ENCODE measurements at places on chromosomes 12 and 14.

DNA sequence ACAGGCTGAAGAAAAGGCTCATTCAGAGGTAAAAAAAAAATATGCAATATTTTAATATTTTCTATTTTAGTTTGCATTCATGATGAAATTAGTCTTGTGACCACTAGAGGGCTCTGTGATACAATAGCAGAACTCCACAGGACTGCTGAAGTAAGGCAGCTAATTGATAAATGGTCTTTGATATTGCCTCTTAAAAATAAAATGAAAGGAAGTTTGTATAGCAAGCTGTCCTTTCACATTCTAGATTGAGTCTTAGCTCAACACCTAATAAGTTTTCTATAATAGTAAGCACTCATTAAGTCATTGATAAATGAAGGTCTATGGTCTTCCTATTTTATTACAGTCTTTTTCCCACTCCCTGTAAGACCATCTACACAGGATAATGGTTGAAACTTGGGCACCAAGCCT, 315.7 kb downstream of the NAV3 start:
- DNase-seq: peak; percentile 22

GRCh38 chr12:51839310-51839947, 9.1 kb downstream of the FIGNL2 start:
- DNase-seq: no peak

- peak; percentile 35 for DNase-seq
These were observed 123.6 kb downstream of the SMOC1 start for GRCh38 chr14:70002589-70003346.

- no peak for DNase-seq
These were observed 134.0 kb upstream of the CPSF6 start for GRCh38 chr12:69105101-69105962.

GRCh38 chr12:68170726-68171125, 11.2 kb upstream of the IFNG start:
- DNase-seq: no peak

DNA sequence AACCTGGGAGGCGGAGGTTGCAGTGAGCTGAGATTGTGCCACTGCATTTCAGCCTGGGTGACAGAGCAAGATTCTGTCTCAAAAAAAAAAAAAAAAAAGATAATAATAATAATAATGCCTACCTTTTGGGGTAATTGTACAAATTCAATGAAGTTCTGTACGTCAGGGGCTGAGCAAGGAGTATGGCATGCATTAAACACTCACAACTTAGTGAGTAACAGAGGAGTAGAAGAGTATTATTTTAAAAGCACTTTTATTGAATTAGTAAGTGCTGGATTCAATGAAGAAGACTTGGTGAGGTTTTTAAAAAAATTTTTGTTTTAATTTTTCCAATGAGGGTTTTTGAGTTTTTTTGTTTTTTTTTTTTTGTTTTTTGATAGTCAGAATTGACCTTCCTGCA, 783.6 kb upstream of the TBX3 start:
- DNase-seq: no peak

- DNase-seq: peak; percentile 22
These were observed 104.2 kb downstream of the C12orf50 start for GRCh38 chr12:87925021-87925420.

- DNase-seq: no peak
These were observed 197.7 kb downstream of the BCAT1 start for GRCh38 chr12:24751181-24751580.

DNA sequence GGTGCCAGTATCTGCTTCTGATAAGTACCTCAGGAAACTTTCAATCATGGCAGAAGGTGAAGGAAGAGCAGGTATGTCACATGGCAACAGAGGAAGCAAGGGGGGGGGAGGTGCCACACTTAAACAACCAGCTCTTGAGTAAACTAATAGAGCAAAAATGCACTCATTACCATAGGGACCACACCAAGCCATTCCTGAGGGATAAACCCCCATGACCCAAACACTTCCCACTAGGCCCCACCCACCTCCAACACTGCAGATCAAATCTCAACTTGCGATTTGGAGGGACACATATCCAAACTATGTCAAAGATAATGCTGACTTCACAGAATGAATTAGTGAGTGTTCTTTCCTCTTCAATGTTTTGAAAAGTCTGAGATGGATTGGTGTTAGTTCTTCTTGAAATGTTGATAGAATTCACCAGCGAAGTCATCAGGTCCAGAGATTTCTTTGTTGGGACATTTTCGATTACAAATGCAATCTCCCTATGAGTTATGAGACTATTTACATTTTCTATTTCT, 16.6 kb downstream of the TFCP2 start:
- DNase-seq: no peak

- no peak for DNase-seq
These were observed 295.2 kb downstream of the SLC16A7 start for GRCh38 chr12:59890896-59891579.

GRCh38 chr14:99749142-99749541, 44.1 kb upstream of the EML1 start:
- no peak for DNase-seq

- no peak for DNase-seq
These were observed 82.1 kb upstream of the BDKRB2 start for GRCh38 chr14:96122496-96122895.

GRCh38 chr12:145369-145960, 68.5 kb downstream of the SLC6A12 start:
- DNase-seq: no peak

DNA sequence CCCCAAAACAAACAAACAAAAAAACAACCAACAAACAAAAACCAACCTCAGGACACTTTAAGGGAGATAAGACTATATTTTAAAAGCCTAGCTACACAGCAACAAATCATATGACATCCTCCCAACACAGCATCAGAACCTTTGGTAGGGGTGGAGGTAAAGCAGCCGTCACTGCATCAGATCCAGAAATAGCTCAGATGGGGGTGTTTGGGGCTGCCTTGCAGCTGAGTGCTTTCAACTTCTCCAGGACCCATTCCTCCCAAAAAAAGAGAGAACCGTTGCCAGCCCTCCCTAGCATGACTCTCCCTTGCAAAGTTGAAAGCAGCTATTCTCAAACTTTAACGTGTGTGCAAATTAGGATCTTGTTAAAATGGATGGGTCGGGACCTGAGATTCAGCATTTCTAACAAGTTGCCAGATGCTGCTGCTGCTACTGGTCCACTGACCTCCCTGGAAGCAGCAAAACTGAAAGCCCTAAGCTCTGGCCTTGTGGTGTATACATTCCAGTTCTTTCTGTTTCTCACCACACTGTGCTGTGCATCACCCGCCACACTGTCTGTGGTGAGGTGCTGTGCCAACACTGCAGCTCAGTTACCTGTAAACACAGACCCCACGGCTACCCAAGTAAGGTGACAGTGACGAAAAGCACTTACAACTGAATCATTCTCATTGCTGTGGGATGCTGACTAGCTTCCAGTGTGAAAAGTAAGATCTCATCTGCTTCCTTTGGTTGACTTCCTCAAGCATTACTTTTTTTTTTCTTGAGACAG, 54.0 kb downstream of the SLC38A1 start:
- no peak for DNase-seq

GRCh38 chr14:89481196-89481595, 64.2 kb upstream of the FOXN3 start:
- DNase-seq: no peak

- no peak for DNase-seq
These were observed 115.2 kb upstream of the BCAT1 start for GRCh38 chr12:25063873-25064628.

DNA sequence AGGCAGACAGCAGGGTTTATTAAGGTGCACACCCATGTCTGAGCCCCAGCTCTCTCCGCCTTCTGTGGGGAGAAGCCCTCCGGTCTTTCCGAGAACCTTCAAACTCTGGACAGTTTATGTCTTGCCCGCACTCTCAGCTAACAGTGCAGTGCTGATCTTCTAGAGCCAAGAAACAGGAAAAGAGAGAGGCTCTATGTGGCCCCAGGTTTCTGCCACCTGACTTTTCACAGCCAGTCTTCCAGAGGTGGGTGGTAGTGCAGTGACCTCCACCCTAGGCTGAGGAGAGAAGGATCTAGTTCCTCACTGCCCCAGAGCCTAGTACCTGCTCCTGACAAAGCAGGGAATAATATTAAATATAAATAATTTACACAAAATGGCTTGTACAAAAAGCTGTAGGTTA, 4.0 kb upstream of the SLC22A17 start:
- no peak for DNase-seq

DNA sequence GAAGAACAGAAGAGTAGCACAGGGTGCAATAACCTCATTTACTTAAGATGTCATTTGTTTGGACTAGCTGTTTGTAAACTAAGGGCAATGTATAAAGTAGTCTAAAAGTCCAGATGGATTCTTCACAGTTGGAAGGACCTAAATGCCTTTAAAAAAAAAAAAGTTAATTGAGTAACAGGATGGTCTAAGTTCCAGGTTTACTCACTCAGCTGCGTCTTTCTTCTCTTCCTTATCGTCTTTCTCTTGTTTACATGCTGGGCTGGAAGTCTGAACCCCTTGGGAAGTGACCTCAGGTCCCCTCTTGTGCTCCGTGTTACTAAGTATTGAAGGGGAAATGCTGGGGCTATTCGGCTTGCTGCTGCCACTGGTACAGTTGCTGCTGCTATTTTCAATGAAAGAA, 82.5 kb downstream of the SH2B3 start:
- no peak for DNase-seq

DNA sequence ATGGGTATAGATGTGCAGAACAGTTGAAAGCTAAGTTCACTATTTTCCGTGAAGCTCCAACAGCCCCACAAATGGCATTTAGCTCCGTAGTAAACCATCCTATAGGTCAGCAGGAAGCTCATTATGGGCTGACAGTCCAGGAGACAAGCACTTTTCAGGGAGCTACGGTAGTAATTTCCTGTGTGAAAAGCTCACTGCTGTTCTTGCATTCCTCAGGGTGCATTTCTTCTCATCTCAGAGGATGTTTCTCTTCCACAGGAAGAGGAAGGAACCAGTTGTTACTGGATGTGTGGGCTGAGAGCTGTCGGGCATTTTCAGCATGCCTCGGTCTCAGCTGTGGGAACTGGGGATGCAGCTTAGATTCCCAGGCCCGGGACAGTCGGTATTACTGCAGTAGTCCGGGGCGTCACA, 72.8 kb downstream of the GALNT4 start:
- DNase-seq: no peak

GRCh38 chr14:55111122-55111708, 17.8 kb upstream of the LGALS3 start:
- no peak for DNase-seq

DNA sequence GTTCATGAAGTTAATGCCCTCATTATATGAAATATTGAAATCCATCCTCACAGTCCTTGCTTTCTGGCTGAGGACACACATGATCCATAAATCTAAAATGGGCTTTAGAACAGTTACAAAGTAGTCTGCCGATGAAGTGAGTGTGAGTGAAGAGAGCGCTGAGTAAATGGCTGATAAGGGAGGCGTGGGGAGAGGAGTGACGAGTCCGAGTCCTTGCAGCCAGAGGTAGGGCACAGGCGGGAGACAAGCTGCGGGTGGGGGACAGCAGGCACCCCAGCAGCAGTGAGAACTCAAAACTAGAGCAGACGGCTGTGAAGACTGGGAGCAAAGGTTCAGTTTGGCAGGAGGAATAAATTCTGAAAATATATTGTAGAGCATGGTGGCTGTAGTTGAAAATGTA, 140.1 kb upstream of the ATP2B1 start:
- no peak for DNase-seq

All from COR-L47 (cell line).